ENCODE measurements at places on chromosomes 6 and 20.

- DNase-seq = no peak
Measured at GRCh38 chr6:20085817-20086216, 126.5 kb downstream of the MBOAT1 start.

GRCh38 chr6:149859368-149859767 lies 4.8 kb downstream of the LRP11 start:
- DNase-seq = no peak

DNA sequence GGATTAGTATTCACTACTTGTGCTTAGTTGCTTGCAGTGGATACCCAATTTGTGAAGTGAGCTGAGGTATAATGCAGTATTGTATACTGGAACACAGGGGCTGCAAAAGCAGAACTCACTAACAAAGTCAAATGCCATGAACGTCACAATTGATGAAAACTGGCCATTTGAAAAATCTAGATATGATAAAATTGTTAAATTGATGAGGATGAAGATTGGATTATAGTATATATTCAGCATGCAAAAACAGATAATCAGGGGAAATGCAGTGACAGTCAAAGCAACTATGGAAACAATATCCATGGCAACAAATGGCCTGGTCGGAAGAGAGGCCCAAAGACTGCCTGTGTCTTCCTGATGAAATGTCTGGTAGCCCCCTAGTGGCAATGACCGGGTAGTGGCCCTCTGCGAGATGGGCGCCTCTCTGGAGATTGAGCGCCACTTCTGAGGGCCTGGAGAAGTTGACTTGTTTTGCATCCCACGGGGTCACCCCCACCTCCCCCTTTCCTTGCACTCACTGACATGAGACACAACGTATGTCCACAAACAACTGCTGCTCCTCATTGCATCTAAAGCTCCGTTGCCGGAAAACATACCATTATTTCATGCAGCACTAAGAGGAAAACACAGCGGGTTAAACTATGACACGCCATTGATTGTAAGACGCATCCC lies 43.6 kb downstream of the C6orf15 start:
- peak; percentile 86 for DNase-seq

DNA sequence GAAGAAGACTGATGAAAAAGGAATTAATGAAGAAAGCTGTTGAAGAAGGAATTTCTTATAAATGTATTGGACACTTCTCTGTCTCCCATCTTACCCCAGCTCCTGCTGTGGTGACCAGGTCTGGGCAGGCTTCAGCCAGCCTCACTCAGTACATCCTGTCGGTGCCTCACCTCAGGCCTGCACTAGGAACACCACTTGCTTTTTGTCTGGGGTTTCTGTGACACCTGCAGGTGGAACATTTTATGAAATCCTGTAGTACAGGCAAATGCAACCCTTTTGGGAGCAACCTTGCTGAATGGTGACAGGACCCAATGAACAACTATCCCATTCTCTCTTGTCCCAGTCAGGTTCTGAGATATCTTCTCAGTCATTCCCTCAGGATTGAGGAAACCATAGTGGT lies 129.7 kb downstream of the PRDM13 start:
- peak; percentile 17 for DNase-seq

- peak; percentile 26 for DNase-seq
Measured at GRCh38 chr20:10110151-10110550, 75.4 kb downstream of the ANKEF1 start.

DNA sequence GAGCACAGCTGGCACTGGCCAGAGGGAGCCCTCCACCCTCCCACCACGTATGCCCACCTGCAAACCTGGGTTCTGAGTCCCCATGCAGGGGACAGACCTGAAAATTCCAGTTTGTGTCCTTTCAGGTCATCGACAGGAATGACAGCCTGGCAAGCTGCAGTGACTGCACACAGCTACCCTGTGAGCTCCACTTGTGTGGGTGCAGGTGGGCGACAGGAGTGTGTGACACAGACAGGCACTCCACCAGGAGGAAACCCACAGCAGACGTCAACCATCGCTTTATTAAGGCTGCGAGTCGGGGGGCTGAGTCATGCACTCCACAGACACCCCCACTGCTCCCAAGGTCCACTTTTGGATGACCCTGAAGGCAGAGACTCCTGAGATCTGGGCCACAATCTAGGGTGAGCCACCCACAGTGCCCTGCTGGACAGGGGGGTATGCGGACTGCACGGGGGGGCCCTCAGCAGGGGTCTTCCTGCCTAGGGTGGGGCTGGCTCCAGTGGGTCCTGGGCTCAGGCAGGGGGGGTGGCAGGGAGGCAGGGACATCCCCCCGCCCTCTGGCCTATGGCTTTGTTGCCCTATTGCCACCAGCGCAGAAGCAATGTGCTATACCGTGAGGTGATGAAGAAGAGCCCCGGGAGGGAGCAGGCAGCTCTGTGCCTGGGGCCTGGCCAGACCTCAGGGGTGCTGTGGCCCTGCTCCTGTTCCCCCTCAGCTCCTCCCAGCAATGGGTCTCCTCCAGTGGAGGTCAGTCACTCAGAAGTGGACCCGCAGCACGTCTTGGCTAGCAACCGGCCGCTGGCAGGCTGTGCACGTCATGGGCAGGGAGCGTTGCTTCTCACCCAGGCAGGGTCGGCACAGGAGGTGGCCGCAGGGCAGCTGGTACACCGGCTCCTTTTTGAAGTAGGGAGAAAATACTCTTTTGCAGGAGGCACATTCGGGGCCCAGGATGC lies 25.1 kb upstream of the AVP start:
- DNase-seq = no peak

GRCh38 chr20:3209946-3210317 lies 634 bp downstream of the ITPA start:
- no peak for DNase-seq

GRCh38 chr6:12869816-12870432 lies 153.4 kb downstream of the PHACTR1 start:
- DNase-seq = no peak

GRCh38 chr6:40290816-40291215 lies 296.3 kb downstream of the LRFN2 start:
- DNase-seq = no peak

DNA sequence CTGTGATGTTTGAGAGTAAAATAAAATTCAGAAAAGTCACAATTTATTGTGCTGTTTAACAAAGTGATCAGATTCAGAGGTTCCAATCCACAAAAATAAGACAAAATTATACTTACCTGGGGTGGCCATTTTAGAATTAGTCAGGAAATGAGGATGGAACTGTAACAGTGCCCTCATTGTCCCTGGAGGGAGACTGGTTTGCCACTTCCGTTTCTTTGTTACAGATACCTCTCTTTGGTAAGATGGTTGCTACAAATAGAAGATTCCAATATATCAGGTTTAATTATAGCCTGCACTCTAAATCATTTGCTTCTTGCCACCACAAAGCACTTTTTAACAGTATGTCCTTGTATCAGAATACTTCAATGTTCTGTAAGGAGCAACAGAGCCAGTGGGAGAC lies 95.6 kb downstream of the CTNNBL1 start:
- DNase-seq = no peak

GRCh38 chr6:164166515-164166914 lies 752.0 kb downstream of the QKI start:
- no peak for DNase-seq

- peak; percentile 19 for DNase-seq
Measured at GRCh38 chr6:1526398-1527072, 83.2 kb upstream of the FOXC1 start.
